ENCODE measurements at places on chromosomes 12 and 14.

DNA sequence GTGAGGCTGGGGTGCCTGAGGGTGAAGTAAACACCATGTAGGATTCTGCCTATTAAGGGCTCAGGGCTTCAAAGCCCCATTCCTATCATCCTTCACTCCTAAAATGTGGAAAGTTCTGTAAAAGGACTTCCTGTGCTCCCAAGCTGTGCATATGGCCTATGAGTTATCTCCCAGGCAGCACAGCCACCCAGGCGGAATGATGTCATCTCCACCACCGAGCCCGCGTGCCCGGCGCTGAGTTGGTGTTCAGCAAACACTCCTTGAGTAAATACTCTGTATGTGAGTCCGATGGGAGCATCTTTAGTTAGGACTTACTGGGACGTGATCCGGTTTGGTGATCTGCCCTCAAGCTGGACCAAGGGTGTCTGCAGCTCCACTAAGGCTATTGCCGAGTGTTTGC lies 437.3 kb downstream of the MED13L start:
- no peak for DNase-seq

DNA sequence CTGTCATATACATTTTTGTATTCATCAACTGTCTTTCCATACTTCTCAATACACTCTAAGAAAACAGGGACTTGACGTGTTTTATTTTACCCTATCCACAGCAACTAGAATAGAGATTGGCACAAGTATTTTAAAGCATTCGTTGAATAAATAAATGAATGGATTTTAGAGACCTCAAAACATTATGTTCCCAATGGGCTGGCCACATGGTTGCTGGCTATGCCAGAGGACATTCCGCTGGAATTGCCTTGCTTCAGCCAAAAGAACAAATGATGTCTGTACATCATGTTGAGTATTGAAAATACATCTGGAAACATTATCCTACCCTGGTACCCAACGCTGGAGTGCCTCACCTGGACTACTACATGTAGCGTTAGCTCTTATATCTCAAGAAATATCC lies 132.8 kb upstream of the RAP1B start:
- no peak for DNase-seq

GRCh38 chr12:53974084-53975063 lies at the start of gene HOTAIR:
TSS of gene HOTAIR (minus strand) at chr12:53974954.
- DNase-seq, result no peak

DNA sequence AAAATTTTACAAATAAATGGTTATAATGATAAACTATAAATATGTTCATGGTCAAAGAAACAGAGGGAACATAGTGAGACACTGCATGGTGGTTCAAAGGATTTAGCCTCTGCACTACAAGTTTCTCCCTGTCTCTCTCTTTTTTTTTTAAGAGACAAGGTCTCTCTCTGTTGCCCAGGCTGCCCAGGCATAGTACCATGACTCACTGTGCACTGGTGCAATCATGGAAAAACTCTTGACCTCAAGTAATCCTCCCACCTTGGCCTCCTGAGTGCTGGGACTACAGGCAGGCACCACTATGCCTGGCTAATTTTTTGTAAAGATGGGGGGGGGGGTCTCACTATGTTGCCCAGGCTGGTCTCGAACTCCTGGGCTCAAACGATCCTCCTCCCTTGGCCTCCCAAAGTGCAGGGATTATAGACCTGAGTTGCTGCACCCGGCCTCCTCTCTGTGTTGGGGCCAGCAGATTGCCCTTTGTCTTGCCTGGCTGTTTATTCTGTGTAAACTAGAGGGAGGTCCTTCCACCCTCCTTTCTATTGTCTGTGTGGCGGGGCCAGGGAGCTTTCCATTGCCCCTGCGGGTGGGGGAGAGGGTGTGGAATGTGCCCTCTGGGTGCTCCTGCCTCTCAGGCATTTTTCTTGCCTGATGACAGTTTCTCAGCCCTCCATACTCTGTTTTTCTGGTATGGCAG lies 22.1 kb downstream of the MTHFD1 start:
- peak; percentile 11 for DNase-seq

DNA sequence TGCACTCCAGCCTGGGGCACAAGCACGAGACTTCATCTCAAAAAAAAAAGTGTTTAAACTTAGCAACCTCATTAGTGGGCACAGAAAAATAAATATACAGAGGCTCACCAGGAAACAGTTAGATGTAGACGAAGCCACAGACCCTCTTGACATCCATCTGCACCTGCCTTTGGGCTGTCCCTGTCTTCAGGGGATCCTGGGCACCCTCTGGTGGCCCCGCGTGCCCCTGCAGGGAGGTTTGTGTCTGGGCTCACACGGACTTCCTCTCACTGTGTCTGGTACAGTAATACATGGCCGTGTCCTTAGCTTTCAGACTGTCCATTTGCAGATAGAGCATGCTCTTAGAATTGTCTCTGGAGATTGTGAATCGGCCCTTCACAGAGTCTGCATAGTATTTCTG lies 916.5 kb downstream of the TMEM121 start:
- DNase-seq, result peak; percentile 7

DNA sequence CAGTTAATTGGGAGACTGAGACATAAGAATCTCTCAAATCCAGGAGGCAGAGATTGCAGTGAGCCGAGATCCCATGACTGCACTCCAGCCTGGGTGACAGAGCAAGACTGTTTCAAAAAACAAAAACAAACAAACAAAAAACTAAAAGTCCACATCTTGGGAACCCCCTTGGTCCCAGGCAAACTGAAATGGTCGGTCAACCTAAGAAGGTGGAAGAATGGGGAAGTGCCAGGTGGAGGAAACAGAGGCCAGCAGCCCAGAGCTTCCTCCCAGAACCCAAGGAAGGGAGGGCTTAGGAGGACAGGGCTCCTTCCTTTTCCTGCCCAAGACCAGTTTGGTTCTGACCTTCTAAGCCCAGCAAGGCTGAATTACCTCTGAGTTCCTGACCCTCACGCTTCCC lies 121.0 kb upstream of the FUT8 start:
- no peak for DNase-seq

DNA sequence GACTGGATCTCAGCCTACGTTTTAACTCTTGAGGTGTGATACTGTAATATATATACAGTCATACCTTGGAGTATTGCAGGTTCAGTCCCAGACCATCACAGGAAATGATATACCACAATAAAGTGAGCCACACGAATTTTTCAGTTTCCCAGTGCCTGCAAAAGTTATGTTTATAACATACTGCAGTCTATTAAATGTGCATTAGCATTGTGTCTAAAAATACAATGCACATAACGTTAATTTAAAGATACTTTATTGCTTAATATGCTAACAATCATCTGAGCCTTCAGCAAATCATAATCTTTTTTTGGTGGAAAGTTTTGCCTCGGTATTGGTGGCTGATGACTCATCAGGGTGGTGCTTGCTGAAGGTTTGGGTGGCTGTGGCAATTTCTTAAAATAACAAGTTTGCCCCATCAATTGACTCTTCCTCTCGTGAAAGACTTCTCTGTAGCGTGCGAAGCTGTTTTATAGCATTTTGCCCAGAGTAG lies 18.9 kb downstream of the PYROXD1 start:
- DNase-seq, result no peak

GRCh38 chr14:72173038-72173720 lies 240.9 kb downstream of the RGS6 start:
- no peak for DNase-seq

DNA sequence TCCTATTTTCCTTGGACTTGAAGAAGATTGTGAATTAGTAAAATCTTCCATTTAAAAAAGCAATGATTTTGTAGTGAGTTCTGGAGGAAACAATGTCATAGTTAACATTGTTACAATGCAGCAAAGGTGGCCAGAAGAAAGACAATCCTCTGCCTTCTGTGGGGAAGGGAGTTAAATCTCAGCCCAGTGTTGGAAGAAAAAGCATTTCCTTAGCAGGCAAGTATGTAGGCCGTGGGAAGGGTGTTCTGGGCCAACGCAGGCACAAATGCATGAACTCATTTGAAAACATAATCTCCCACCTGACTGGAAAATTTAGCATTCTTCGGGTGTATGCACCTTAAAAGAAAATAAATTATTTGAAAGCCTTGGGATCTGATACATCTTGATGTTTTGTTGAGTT lies 258.6 kb downstream of the ADAMTS20 start:
- DNase-seq, result no peak

GRCh38 chr12:95164656-95165055 lies 52.6 kb downstream of the FGD6 start:
- DNase-seq, result no peak

- no peak for DNase-seq
Observed at GRCh38 chr14:53570411-53571387, 385.9 kb downstream of the BMP4 start.

All from stomach (tissue), 19 donors.